ENCODE measurements at places on chromosomes 2 and 18. TPM values are rescaled to one million over a fixed set of nuclear protein-coding genes. Genes with fewer than 3 reads are reported as not detected.
A peak's percentile ranks its signal among the peaks of the same experiment; 100 is the strongest.

DNA sequence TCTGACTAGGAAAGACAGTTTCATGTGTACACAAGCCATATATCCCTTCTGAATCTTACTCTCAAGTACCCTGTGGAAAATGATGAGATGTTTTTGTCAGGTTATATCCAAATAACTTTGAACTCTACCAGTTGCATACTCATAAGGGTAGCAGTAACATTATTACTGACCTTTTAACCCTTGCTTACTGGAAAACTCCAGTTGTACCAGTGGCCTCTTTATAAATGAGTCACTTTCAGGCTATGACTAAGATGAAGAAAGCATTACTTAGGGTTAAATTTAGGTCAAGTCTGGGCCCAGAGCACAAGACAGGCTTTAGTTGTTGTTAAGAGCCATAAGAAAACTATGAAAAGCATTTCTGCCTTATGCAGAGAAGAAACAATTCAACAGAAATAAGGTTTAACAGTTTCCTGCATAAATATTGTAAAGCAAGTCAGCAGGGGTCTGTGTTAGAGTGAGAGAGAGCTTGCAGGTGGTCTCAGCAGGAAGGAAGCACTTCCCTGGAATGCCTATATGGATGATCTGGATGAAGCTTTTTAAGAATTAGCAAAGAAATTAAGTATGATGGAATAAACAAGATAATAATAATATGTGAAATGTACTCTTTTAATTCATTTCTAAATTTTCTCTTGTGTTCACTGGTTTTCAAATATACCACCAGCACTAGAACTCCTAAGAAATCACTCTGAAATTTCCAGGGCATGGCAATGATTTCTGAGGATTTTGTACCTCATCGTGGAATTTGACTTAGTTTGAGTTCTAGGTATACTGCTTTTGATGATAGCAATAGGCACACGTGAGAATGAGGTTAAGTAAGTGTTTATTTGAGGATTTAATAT is 126.6 kb downstream of the UBE2E3 start:
- no peak for DNase-seq

DNA sequence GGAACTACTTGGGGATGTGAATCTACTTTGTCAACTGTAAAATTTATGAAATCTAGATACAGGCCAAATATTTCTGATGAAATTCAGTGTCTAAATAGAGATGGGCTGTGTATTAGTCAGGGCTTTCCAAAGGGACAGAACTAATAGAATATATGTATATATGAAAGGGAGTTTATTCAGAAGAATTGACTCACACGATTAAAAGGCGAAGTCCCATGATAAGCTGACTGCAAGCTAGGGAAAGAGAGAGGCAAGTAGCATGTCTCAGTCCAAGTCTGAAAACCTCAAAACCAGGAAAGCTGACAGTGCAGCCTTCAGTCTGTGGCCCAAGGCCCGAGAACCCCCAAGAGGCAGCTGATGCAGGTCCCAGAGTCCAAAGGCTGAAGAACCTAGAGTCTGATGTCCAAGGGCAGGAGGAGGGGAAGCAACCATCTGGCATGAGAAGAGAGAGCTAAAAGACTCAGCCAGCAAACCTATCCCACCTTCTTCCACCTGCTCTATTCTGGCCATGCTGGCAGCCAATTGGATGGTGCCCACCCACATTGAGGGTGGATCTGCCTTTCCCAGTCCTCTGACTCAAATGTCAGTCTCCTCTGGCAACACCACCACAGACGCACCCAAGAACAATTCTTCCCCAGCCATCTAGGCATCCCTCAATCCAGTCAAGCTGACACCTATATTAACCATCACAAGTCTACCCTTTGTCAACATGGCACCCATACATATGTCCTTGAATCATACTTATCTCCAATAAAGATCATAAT is 29.3 kb upstream of the MEX3C start:
- no peak for DNase-seq

DNA sequence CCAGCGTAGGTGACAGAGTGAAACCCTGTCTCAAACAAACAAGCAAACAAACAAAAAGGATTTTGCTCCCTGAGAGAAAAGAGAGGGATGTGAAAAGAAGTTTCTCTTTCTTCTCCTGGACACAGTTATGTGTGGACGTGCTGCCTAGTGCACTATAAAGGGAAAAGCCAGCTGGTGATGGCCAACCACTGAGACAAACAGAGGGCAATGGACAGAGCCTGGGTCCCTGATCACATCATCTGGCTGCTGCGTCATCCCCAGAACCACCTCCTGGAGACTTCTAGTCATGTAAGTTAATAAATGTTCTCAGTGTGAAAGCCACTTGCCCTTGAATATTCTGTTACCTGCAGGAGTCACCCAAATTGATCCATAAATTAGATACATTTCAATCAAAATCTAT is 184.9 kb downstream of the PDE11A start:
- no peak for DNase-seq

DNA sequence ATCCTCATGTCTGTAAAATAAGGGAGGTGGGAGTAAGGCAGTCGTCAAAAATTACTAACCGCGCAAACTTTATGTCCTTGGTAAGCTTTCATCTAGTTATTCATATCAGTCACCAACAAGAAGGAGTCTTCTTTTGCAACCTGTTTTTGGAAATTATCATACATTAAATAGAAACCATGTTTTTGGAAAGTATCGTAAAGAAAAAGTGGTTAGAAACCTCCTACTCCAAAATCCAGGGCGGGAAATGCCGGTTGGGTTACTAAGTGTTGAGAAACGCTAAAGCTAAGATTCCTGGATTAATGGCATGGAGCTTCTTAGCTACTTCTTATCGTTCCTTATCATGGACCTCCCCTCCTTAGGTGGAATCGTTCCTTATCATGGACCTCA is 778 bp downstream of the BBS5 start:
- no peak for DNase-seq

DNA sequence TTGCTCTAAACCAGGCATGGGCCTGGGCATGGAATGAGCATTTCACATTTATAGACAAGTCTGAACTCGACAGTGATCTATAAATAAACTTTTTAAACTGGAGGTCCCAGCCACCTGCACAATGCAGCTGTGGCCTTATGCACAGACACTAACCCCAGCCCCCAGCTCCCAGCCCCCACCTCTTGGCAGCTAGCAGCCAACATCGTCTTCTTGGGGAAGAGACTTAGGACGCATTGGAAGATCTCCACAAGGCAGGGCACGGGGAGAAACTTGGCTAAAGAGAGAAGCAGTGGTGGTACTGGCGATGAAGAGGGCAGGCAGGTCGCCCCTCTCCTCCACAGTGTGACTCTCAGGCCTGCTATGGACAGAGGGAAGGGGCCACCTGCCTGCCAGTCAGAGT is 213.2 kb downstream of the ANAPC1 start:
- no peak for DNase-seq

- DNase-seq = no peak
Measured at GRCh38 chr2:144322379-144322778, 197.5 kb downstream of the ZEB2 start.

- no peak for DNase-seq
Measured at GRCh38 chr18:79608999-79609461, 70.6 kb upstream of the CTDP1 start.

GRCh38 chr2:89831641-89832498 is 1140.4 kb downstream of the RPIA start:
- DNase-seq = no peak

- DNase-seq = no peak
Measured at GRCh38 chr2:56040834-56041233, 117.3 kb upstream of the EFEMP1 start.

DNA sequence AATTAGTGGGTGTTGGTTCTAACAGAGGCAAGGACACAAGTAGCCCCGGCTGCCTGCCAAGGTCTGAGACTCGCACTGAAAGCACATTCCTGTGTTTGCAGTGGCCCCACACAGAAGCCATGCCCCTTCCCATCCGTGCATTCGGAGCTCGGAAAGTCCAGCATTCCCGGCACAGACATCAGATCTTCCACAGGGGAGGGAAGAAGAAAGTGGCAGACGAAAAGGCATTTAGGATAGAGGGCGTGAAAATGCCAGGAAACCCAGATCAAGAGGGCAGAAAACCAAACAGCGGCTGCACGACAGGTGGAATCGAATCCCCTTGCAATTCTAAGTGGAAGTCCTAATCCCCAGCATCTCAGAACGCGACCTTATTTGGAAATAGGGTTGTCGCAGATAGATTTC is 105.5 kb upstream of the ASB18 start:
- DNase-seq = no peak

- no peak for DNase-seq
Measured at GRCh38 chr2:234559609-234560008, 62.7 kb upstream of the ARL4C start.

DNA sequence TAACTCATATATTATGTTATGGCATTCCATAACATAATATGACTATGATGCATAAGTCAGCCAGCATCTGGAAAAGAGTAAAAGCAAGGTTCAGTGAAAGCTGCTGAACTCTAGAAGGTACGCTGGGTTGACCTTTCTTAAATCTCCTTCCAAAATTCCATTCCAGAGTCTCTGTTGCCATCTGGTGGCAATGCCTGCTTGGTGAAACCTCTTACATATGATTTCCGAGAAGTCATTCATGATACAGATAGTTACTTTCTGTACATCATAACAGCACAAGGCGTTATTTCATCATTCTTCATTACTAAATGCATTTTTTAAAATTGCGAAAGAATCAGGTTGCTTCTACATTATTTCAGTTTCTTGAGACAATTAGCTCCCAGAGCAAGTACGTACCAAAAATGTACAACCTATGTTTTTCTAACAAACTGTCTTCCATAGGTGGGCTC is 7.0 kb upstream of the EPG5 start:
- DNase-seq = peak; percentile 38

- peak; percentile 47 for DNase-seq
Measured at GRCh38 chr2:240810199-240810598, 9.8 kb downstream of the KIF1A start.

GRCh38 chr2:172953411-172953810 is 122.2 kb upstream of the MAP3K20 start:
- DNase-seq = no peak

GRCh38 chr18:67509741-67510391 is 6.7 kb downstream of the DSEL start:
- no peak for DNase-seq

GRCh38 chr18:58580623-58581022 is 48.3 kb downstream of the ALPK2 start:
- DNase-seq = no peak

GRCh38 chr18:35322486-35323458 is 21.4 kb downstream of the ZNF24 start:
- no peak for DNase-seq

- DNase-seq = no peak
Measured at GRCh38 chr2:72630767-72631166, 195.1 kb downstream of the EXOC6B start.

- DNase-seq = peak; percentile 36
Measured at GRCh38 chr18:75116165-75116564, 92.8 kb downstream of the PTGR3 start.

DNA sequence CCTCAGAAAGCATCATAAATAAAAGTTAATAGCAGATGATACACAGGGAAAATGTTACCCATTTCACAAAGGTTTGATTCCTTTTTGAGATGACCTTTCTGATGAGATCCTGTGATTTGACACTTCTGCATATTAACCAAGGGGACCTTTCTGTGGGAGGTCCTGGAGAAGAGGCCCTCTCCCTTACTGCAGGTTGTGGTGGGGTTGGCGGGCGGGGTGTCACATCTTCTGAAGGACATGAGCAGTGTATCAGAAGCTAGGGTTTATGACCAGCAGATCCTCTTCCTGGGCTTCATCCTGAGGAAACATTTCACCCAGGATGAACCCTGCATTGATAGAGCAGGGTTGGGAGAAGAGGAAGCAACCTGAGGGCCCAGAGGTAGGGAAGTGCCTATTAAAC is 37.2 kb upstream of the SCLY start:
- DNase-seq = no peak

SNTG2 gene
- total RNA-seq = 2.1 TPM

CIB4 gene
- not detected for total RNA-seq

ABCG5 gene
- not detected for total RNA-seq

PROM2 gene
- 1.1 TPM for total RNA-seq

TUBA4B gene
- not detected for total RNA-seq

RFX8 gene
- total RNA-seq = not detected

BUB1 gene
- 169 TPM for total RNA-seq

CYP26B1 gene
- total RNA-seq = 1.1 TPM

CFC1 gene
- total RNA-seq = 0.52 TPM

SLC23A3 gene
- not detected for total RNA-seq

CHRNA1 gene
- total RNA-seq = not detected

GREB1L gene
- not detected for total RNA-seq

DNMT3A gene
- 63.1 TPM for total RNA-seq

LHCGR gene
- not detected for total RNA-seq

GAREM2 gene
- 7.2 TPM for total RNA-seq

BMP10 gene
- total RNA-seq = not detected

SLC11A1 gene
- not detected for total RNA-seq

TCF7L1 gene
- 9.9 TPM for total RNA-seq

C2orf80 gene
- total RNA-seq = not detected

PLB1 gene
- total RNA-seq = not detected

FKBP1B gene
- total RNA-seq = 40.5 TPM

INPP5D gene
- total RNA-seq = 1.7 TPM

CHRNG gene
- total RNA-seq = not detected

NFU1 gene
- 36.2 TPM for total RNA-seq

CUL3 gene
- total RNA-seq = 46.7 TPM
